ENCODE measurements at places on chromosomes 13 and 19.
A peak's percentile ranks its signal among the peaks of the same experiment; 100 is the strongest.

DNA sequence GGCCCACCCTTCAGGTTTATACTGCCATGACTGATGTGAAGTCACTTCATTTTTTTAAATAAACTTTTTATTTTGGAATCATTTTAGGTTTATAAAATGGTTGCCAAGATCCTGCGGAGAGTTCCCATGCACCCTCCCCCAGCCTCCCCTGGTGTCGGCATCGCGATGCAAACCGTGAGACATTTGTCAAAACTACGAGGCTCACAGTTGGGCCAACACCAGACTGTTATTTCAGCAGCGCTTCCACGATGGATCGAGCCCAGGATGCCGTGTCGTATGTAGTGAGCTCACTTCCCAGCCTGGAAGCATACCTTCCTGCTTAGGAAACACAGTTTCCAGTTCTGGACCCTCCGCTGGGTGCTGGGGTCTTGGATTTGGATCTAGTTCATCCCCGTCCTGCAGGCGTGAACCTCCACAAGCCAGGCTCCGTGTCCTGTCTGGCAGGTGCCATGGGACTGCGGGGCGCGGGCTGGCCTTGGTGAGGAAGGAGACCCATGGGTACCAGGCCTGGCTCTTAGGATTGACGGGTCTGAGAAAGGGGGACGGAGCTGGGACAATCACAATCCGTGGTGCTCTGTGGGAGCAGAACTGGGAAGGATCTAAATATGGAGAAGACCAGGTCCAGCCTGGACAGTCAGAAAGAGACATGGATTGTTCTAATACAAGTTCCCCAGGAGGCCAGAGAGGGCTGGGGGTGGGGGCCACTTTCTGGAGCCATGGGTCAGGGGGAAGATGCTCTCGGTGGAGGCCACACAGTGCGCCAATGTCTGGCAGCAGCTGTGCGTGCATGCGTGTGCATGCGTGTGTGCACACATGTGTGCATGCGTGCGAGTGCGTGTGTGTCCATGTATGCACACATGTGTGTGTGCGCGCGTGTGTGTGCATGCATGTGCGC, 2.4 kb upstream of the SBK2 start:
- no peak for DNase-seq

GRCh38 chr13:28494504-28494777, 487 bp downstream of the FLT1 start:
- DNase-seq = peak; percentile 4

DNA sequence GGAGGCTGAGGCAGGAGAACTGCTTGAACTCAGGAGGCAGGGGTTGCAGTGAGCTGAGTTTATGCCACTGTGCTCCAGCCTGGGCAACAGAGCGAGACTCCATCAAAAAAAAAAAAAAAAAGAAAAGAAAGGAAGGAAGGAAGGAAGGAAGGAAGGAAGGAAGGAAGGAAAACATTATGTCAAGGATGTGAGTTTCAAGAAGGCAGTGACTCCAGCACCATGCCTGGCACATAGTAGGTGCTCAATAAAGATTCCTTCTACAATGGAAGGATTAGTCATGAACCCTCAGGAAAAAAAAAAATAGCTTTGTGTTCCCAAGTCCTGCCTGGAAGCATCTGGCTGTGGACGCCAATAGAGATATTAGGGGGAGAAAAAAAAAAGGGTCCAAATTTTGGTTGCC, 10.1 kb upstream of the ZNRF4 start:
- DNase-seq = no peak

DNA sequence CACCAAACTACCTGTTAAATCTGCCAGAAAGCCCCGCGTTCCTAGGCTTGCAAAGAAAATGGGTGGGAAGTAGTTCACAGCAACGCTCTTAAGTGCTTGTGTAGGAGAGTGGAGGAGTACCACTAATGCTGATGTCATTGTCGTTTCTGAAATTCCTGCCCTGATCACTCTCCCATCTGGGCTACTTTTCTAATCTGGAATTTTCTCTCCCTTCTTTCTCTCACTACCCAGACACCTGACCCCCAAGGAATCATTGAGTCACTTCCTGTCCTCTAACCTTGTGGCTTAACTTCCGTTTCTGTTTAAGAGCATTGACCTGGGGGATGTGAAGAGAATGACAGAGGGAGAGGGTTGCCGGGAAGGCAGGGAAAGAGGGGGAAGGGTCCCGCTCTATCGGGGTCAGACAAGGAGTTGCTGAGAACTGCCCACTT, 98.7 kb downstream of the STARD13 start:
- no peak for DNase-seq

DNA sequence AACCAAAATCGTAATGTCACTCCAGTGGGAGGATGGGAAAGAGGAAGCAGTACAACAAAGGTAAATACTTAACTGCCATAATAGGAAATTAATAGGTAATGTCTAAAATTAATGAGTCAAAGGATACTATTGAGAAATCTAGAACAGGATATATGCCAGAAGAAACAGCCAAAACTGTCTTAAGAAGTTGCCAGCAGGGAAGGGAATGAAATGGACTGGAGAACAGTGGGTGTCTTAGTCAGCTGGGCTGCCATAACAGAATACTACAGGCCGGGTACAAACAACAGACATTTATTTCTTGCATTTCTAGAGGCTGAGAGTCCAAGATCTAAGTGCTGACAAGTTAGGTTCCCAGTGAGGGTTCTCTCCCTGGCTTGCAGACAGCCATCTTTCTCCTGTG, 40.3 kb upstream of the IPO5 start:
- no peak for DNase-seq

- no peak for DNase-seq
Measured at GRCh38 chr13:75506018-75506417, 24.0 kb upstream of the TBC1D4 start.

All from stimulated activated CD4-positive, alpha-beta T cell treated with anti-CD3 and anti-CD28 coated beads, Interleukin-12 subunit alpha, Interleukin-12 subunit beta, amount 100 ng/mL, for 4 hours (primary cell).